ENCODE measurements at places on chromosomes 3 and 15. TPM values are rescaled to one million over a fixed set of nuclear protein-coding genes. Genes with fewer than 3 reads are reported as not detected.

DNA sequence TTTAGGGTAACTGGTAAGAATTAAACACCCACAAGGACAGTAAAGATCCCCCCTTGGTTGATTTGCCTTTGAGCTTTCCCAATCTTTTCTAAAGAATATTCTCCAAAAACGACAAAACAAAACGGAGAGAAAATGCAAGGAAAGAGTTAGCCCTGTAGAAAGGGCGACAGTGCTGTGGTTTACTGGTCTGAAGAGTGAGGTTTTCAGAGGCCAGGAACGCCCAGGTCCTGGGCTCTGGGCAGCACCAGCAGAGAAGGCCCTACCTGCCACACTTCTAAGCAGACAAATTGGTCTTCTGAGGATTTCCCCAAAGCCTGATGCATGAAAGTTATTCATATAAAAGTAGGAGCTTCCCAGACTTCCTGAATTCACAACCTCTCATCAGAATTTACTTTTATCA lies 119.3 kb downstream of the KCNMB2 start:
- no peak overlapping the region for H3K4me3 ChIP-seq
- H3K36me3 ChIP-seq: no peaks in the 10 kb centered on the region
- H3K27ac ChIP-seq: no peak overlapping the region
- H3K4me1 ChIP-seq: no peaks in the 10 kb centered on the region
- no peak for DNase-seq
- H3K27me3 ChIP-seq: no peaks in the 10 kb centered on the region

- no peak overlapping the region for H3K27ac ChIP-seq
- H3K4me3 ChIP-seq: no peak overlapping the region
- no peak for DNase-seq
- H3K4me1 ChIP-seq: no peaks in the 10 kb centered on the region
- no peaks in the 10 kb centered on the region for H3K27me3 ChIP-seq
- no peaks in the 10 kb centered on the region for H3K36me3 ChIP-seq
These were observed 58.1 kb downstream of the RSRC1 start for GRCh38 chr3:158167737-158168557.

DNA sequence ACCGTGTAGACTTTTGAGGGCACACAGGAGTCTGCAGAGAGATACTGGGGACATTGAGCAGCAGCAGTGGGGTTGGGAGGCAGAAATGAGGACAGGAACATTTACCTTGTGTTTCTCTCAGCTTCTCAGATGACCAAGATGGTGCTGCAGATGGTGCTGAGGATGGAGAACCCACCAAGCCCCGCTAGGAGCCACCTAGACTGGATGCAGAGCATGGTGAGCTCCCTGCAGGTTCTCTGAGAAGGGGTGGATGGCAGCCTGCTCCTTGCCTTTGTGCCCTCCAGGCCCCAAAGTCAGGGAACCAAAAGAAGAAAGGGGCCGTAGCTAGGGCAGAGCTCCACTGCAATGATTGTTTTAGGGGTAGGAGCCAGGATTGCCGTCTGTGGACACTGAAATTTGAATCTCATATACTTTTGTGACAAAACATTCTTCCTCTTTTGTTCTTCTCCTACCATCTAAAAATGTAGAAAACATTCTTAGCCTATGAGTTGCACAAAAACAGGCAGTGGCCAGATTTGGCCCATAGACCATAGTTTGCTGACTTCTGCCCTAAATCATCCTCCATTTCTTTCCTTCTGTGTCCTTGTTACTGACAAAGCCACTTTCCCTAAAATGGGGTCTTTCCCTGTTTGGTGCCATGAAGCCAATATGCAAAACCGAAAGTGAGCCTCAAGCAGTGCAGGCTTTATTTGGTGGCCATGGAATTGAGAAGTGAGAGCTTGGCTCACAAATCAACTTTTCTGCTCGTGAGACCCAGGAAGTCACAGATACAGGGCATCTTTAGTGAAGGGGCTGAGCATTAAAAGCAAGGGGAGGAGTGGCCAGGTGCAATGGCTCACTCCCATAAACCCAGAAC lies 11.9 kb upstream of the MUC20 start:
- no peaks in the 10 kb centered on the region for H3K27me3 ChIP-seq
- DNase-seq: no peak
- no peak overlapping the region for H3K4me3 ChIP-seq
- H3K36me3 ChIP-seq: peaks cover 31% of the 10 kb centered on the region

DNA sequence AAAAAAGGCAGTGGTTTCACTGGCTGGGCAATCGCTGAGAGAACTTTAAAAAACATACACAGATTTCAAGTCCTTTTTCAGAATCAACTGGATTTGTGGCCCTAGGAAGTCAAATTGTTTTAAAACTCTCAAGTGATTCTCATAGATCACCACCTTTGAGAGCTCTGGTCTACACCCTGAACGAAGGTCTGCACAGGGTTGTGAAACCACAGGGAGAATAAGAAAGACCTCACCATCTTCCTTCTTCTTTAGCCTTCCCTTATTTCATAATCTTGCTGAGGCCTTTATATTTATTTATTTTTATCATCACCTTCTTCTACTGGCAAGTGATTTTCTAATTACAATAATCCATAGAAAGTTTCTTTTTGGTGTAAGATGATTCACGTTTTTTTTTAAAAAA lies 58.1 kb downstream of the FOXP1 start:
- no peak overlapping the region for H3K27ac ChIP-seq
- DNase-seq: no peak
- no peaks in the 10 kb centered on the region for H3K36me3 ChIP-seq
- H3K4me1 ChIP-seq: no peaks in the 10 kb centered on the region
- no peak overlapping the region for H3K4me3 ChIP-seq

The CCR2 gene
- 15.8 TPM for total RNA-seq

The ATR gene
- total RNA-seq: 19.7 TPM

The LIPC gene
- total RNA-seq: 1.0 TPM

- H3K27ac ChIP-seq: no peak overlapping the region
- no peak for DNase-seq
- no peak overlapping the region for H3K4me3 ChIP-seq
- no peaks in the 10 kb centered on the region for H3K27me3 ChIP-seq
These were observed 32.5 kb downstream of the PHC3 start for GRCh38 chr3:170149016-170149415.

The SLC2A2 gene
- not detected for total RNA-seq

The RCCD1 gene
- 10.3 TPM for total RNA-seq

The SLC28A2 gene
- total RNA-seq: 0.21 TPM

- DNase-seq: no peak
- no peak overlapping the region for H3K27ac ChIP-seq
- no peak overlapping the region for H3K4me3 ChIP-seq
- H3K36me3 ChIP-seq: no peaks in the 10 kb centered on the region
- H3K27me3 ChIP-seq: no peaks in the 10 kb centered on the region
These were observed 217.2 kb upstream of the CBLB start for GRCh38 chr3:106086038-106086437.

DNA sequence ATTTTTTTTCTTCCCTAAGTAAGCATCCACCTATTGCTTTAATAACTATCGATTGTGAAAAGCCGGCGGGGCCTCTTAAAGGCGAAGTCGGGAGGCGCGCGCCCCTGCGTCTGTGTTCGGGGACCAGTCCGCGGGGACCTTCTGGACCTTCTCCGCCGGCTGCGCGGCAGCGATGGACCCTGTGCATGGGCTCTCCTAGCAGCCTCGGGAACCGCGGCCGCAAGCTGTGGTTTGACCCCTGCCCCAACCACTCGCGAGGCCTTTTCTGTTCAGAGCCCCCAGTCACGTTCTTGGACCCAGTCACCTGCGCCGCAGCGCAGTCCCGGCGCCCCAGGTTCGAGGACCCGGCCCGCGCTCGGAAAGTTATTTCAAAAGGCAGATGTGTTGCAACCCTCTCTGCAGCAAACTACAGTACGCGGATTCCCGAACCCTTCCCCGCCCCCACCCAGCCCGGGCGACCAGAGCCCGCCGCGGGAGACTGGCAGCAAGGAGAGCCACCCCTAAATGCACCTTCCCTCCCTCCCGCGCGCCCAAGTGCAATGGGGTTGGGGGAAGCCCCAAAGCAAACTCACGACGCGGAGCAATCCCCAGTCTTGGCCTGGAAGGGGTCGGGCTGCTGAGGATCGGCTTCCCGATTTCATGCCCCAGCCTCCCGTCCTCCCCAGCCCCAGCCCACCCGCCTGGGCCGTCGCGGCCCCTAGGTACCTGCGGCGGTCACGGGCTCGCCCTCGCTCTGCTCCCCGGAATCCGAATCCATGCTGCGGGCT lies 684 bp downstream of the TNFAIP8L3 start:
- no peak for DNase-seq
- H3K36me3 ChIP-seq: no peaks in the 10 kb centered on the region
- peaks cover 22% of the 10 kb centered on the region for H3K27me3 ChIP-seq
- peak overlapping the region; percentile 56 for H3K27ac ChIP-seq

The KCNMB3 gene
- total RNA-seq: 2.9 TPM

DNA sequence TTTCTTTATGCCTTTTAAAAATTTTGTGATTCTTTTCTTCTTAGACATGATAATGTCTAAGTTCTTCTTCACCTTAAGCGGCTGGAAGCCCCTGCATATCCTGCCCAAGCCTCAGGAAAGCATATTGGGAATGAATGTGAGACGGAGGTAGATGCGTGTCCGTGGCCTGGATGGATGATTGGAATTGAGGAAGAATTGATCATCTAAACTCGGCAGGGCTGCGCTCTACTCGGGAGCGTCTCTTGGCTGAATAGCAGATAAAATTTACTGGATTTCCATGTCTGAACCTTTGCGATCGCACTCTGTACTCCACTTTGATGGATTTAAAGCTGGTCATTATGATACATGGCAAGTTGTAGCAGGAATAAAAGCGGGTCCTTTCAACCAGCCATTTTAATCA lies 406.7 kb upstream of the ONECUT1 start:
- H3K36me3 ChIP-seq: no peaks in the 10 kb centered on the region
- no peaks in the 10 kb centered on the region for H3K4me1 ChIP-seq
- H3K27ac ChIP-seq: no peak overlapping the region
- no peak overlapping the region for H3K4me3 ChIP-seq

The LRRC49 gene
- 7.3 TPM for total RNA-seq

DNA sequence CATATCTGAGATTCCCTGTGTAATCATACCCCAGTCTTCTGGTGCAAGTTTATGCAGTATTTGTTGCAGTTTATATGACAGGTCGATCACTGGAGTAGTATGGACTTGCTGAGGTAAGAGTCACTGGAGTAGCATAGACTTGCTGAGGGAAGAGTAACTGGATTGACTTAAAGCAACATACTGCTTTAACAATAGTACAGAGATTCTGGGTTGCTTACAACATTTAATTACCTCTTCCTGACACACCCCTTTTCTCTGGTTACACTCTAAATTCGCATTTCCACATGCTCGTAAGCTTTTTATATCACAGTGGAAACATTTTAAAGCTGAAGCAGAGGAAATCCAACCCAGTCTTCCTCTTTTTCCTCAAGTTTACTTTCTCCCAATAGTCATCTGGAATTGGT lies 11.8 kb downstream of the AAGAB start:
- DNase-seq: no peak
- H3K4me1 ChIP-seq: peaks cover 28% of the 10 kb centered on the region
- no peak overlapping the region for H3K4me3 ChIP-seq
- H3K27ac ChIP-seq: no peak overlapping the region
- H3K27me3 ChIP-seq: no peaks in the 10 kb centered on the region

- no peak overlapping the region for H3K27ac ChIP-seq
- H3K27me3 ChIP-seq: no peaks in the 10 kb centered on the region
- H3K4me1 ChIP-seq: no peaks in the 10 kb centered on the region
- H3K4me3 ChIP-seq: no peak overlapping the region
These were observed 101.1 kb downstream of the DLG1 start for GRCh38 chr3:197197334-197197733.

GRCh38 chr3:191987831-191988350 lies 526.9 kb downstream of the PYDC2 start:
- no peak overlapping the region for H3K27ac ChIP-seq
- DNase-seq: no peak
- no peak overlapping the region for H3K4me3 ChIP-seq

- no peaks in the 10 kb centered on the region for H3K36me3 ChIP-seq
- no peaks in the 10 kb centered on the region for H3K4me1 ChIP-seq
- H3K4me3 ChIP-seq: no peak overlapping the region
- no peak overlapping the region for H3K27ac ChIP-seq
- no peaks in the 10 kb centered on the region for H3K27me3 ChIP-seq
- no peak for DNase-seq
These were observed 119.2 kb downstream of the FHIT start for GRCh38 chr3:61132062-61132461.

- peaks cover 93% of the 10 kb centered on the region for H3K4me1 ChIP-seq
- no peak overlapping the region for H3K4me3 ChIP-seq
- peak; percentile 92 for DNase-seq
These were observed 46.5 kb upstream of the SACM1L start for GRCh38 chr3:45642731-45643152.
